COLO829 (cell line): ENCODE measurements at places on chromosomes 2 and 18.
A peak's percentile ranks its signal among the peaks of the same experiment; 100 is the strongest.

- DNase-seq, result peak; percentile 40
Measured at GRCh38 chr2:223051693-223052289, at the start of gene KCNE4. Gene KCNE4, plus strand, starts transcription at chr2:223052190. Its CDS starts 641 bp downstream, at chr2:223052831.

GRCh38 chr2:111135237-111135909 lies 14.7 kb downstream of the BCL2L11 start:
- no peak for DNase-seq

DNA sequence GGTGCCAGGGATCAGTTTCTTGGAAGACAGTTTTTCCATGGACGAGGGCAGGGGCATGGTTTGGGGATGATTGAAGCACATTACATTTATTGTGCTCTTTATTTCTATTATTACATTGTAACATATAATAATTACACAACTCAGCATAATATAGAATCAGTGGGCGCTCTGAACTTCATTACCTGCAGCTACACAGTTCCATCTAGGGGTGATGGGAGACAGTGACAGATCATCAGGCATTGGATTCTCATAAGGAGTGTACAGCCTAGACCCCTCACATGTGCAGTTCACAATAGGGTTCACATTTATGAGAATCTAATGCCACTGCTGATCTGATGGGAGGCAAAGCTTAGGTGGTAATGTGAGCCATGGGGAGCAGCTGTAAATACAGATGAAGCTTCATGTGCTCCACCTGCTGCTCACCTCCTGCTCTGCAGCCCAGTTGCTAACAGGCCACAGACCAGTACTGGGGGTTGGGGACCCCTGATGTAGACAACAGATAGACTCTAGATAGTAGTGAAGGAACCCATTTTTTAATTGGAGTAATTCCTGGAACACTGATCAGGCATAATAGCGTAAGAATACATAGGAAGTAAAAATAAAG lies 41.5 kb upstream of the MC4R start:
- DNase-seq, result no peak

DNA sequence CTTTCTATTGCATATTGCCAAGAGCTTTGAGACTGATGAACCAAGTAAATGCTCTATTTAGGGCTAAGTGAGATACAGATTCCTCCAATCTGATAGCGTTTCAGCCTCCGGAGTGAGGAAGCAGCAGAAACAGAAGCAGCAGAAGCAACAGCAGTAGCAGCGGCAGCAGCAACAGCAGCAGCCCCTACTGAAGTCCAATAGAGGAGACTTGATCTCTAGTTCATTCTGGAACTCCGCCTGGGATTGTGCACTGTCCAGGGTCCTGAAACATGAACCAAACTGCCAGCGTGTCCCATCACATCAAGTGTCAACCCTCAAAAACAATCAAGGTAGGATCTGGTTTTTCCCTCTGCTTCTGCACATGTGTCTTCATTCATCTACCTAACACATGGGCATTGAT lies at the start of gene DPP10:
DPP10 (plus strand) TSS at position 132 of the 400 bp plus-strand sequence.
- DNase-seq, result peak; percentile 4

GRCh38 chr2:150188177-150188576 lies 299.3 kb downstream of the RND3 start:
- no peak for DNase-seq

DNA sequence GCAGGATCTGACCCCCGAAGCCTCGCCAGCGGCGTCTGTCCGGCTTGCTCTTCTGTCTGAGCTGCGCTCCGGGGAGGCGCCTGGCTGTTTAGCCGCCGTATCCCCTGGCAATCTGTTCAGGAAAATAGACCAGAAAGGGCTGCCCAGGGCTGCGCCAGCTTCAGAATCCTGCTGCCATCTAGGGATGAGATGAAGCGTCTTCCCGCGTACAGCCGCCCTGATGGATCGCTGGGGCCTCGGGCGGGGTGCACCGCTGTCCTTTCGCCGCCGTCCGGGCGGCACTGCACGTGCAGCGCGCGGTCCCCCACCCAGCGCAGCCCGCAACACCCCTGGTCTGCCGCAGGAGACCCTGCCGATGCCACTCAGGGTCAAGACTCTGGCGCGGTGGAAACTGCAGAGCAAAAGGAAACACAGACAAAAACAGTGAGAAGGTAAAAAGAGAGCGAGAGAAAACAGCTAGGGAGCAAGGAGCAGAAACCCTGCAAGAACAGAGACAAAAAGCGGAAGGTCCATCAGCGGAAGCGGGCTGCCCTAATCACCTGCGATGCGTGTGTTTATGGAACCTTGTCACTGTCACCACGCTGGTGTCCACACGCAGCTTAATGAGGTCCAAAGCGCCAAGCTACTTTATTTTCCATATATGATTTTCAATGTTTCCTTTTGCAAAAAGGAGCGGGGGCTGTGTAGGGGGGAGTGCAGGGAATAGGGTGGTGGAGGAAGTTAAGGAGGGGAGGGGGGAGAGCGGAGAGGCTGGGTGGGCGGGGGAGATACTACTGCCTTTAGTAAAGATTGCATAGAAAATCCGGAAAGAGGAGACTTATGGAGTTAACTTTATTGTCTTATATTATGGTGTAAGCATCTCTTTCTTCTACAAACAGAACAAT lies 2113.3 kb upstream of the PIK3C3 start:
- no peak for DNase-seq

DNA sequence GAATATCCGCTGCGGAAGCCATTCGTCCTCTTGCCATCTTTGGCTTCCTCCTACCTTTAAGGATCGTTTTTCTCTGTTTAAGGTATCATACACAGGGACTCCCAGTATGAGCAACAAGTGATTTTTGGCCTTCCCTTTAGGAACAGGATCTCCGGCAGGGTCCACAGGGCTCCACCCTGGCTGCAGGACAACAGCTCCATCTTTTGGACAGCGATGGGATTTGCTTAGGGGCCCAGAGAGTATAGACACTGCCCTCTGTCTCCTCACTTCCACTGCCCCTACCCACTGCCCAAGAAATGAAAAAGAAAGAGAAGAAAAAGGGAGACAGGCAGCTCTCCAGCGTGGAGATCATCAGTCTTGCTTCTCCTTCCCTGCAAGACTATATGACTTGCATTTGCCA lies 224.5 kb downstream of the UXS1 start:
- no peak for DNase-seq

- no peak for DNase-seq
Measured at GRCh38 chr2:190535586-190535985, 1.1 kb upstream of the NEMP2 start.

GRCh38 chr18:63899206-63899605 lies 8.6 kb upstream of the SERPINB10 start:
- no peak for DNase-seq

DNA sequence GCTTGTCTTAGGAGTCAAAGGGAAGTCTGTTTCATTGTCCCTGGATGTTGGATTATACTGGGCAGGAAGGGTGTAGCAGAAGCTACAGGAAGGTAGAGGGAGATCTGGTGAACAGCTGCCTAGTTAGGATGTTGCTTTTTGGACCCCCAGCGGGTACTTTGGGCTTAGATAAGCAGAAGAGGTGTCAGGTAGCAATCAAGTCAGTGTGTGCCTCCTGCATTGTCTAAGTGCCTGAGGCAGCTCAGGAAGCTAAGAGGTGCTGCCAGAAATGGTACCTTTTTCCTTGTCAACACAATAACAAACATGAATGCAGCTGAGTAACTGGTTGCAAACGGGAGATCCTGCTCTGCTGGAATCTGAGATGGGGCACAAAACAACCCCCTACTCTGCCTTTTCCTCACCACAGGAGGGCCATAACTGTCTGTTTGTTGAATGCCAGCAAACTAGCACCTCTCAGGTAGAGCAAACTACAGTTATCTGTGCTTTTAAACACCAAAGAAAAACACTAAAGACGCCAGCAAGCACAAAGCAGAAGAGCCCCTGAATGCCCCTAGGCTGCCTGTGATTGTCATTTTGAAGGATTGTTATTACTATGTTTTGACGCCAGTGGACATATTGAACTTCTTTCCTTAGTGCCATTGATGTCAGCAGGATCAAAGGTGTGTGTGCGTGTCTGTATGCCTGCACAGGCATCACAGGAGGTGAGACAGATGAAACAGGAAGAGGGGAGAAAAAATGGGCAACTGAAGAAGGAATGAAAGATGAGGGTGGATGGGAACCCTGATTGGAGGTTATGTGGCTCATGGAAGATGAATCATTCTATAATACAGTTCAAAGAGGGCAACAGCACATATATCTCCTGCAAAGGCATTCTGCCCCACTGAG lies 151.4 kb downstream of the ETAA1 start:
- DNase-seq, result no peak

GRCh38 chr2:120749506-120750431 lies 14.1 kb downstream of the GLI2 start:
- no peak for DNase-seq

DNA sequence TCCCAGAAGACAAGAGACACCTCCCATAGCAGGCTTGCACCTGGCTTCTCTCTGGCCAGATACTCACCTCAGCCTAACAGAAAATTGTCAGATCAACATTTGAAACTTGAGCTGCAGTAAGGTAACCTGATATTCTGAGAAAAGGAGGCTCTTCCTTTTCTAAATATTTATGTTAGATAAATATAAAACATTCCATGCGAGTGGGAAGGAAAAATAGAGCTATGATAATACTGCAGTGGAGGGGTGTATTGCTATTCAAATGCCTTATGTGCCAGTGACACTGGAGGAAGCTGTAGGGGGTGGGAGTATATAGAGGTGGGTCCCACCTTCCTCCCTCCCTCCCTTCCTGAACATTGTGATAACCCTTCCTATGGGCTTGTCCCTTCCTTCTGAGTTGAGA lies 515.5 kb upstream of the CHAC2 start:
- DNase-seq, result no peak

- DNase-seq, result no peak
Measured at GRCh38 chr2:200252265-200253067, 54.0 kb upstream of the SPATS2L start.
